ENCODE measurements at places on chromosomes 2 and 18.

GRCh38 chr18:7094427-7094826 is 23.2 kb downstream of the LAMA1 start:
- DNase-seq, result no peak

- DNase-seq, result peak; percentile 44
Measured at GRCh38 chr2:238912228-238912915, 64.5 kb downstream of the TWIST2 start.

- DNase-seq, result no peak
Measured at GRCh38 chr2:177897278-177897677, 175.3 kb downstream of the PDE11A start.

DNA sequence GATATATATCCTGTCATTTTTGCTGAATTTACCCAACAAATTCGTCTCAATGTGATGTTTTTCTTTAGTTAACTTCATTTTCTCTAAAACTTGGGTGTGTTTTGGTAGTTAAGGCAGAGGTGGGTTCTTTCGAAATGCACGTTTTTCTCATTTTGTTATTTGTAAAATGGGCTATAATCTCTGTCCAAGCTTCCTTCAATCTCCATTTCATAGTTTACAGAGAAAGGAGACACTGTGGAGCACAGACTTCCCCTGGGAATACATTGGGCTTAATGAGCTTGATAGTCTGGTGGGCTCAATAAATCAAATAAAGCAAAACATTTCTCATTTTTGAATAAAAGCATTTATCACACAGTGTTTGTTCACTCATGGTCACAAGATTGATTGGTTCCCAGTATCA is 145.1 kb downstream of the AGPS start:
- DNase-seq, result no peak

GRCh38 chr18:23722646-23723045 is 33.4 kb downstream of the LAMA3 start:
- no peak for DNase-seq

GRCh38 chr2:226705133-226705886 is 94.3 kb downstream of the IRS1 start:
- DNase-seq, result no peak

GRCh38 chr2:23524261-23524706 is 139.3 kb downstream of the KLHL29 start:
- peak; percentile 89 for DNase-seq

DNA sequence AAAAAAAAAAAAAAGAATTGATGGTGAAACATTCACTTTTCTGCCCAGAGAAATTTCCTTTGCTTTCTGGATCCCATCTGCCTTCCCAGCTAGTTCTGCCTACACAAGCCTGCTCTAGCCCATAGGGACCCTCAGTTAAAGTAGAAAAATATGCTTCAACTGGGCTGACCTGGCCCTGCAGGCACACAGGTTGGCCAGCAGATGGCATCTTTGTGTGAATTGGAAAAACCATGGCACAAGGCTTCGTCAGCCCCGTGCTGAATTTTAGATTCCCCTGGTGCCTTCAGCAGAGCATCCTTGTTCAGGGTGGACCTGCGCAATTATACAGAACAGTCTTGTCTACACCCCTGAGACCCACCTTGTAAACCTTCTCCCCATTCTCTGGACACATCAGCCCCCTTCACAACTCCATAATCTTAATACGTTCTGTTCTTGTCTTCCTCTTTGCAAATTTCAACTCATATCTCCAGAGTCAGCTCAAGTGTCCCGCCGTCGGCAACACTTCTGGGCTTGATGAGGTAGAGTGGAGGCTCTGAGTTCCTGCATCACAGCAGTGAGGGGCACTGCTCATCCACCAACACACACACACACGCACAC is 114.5 kb downstream of the INSIG2 start:
- DNase-seq, result no peak

GRCh38 chr18:45439851-45440645 is 175.2 kb upstream of the SLC14A2 start:
- DNase-seq, result no peak

- no peak for DNase-seq
Measured at GRCh38 chr2:7728388-7728787, 811.2 kb downstream of the RNF144A start.

DNA sequence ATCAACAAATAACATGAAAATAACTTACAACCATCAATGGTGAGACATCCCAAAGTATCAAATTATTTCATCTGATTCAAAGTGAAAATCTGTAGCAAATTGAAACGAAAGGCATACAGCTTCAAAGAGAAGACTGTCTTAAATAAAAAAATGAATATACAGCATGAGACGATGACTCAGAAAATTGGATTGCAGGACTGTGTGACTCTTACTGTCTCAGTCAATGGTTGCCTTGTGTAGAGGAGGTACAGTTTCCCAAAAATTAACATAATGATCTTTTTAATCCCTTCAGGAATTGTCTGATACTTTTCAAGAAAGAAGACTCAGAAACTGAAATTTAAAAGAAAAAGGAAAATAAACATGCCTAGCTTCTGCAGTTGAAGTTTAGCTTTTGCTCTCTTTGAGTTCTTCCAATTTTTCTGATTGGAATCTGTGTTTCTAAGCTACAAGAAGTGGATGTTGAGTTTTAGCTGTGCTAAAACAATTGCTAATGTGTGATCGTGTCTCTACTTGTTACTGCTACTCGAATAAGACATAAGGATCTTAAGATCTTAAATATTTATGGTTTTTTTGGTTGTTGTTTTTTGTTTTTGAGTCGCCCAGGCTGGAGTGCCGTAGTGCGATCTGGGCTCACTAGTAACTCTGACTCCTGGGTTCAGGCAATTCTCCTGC is 41.1 kb upstream of the EPB41L3 start:
- DNase-seq, result no peak

GRCh38 chr2:95069465-95069864 is 44.0 kb downstream of the MAL start:
- DNase-seq, result no peak

- no peak for DNase-seq
Measured at GRCh38 chr18:9792565-9793245, 84.6 kb downstream of the RAB31 start.

- no peak for DNase-seq
Measured at GRCh38 chr2:182870227-182870626, 3.8 kb upstream of the FRZB start.

DNA sequence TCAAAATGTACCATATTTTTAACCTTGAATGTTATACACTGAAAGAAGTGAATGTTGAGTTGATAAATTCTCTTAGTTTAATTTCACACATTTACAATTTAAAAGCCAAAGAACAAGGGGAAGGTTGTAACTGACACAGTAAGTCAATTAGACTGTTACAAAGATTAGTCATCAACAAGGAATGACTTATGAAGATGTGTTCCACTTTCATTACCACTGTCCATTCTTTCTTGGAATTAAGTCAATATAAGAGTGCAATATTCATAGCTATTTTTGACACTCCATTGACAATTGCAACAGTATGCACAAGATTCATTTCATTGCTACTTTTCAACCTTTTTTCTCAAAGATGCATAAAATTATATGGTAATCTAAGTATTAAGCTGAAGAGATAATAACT is 291.3 kb downstream of the RIT2 start:
- no peak for DNase-seq

- peak; percentile 64 for DNase-seq
Measured at GRCh38 chr2:6773007-6773693, 92.6 kb downstream of the CMPK2 start.

GRCh38 chr2:62199392-62200125 is 3.6 kb downstream of the B3GNT2 start:
- DNase-seq, result no peak

- DNase-seq, result no peak
Measured at GRCh38 chr2:202186641-202187202, 51.7 kb downstream of the SUMO1 start.

DNA sequence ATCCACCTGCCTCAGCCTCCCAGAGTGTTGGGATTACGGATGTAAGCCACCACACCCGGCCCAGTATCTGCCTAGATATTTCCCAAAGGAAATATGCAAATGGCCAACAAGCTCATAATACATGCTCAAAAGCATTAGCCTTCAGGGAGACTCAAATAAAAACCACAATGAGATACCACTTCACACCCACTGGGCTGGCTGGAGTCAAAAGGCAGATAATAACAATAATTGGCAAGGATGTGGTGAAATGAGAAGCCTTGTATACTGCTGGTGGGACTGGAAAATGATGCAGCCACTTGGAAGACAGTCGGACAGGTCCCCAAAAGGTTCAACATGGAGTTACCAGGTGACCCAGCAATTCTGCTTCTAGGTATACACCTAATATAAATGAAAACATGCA is 20.5 kb upstream of the ZNF516 start:
- no peak for DNase-seq

Measured in breast epithelium (tissue), 4 donors.